K562 (cell line): ENCODE measurements at places on chromosomes 12 and 14.

GRCh38 chr14:76953311-76953945 is 75.1 kb downstream of the IRF2BPL start:
- DNase-seq: no peak

DNA sequence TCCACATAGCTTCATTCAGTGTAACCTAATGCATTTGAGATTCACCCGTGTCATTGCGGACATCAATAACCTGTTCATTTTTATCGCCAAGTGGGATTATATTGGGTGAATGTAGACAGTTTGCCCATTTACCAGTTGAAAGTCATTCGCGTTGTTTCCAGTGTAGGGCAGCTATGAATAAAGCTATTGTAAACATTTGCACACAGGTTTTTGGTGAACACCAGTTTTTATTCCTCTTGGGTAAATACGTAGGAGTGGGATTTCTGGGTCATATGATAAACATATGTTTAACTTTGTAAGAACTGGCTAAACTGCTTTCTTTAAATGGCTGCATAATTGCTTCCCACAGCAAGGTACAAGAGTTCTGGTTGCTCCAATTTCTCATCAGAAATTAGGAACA is 33.6 kb downstream of the C14orf132 start:
- no peak for DNase-seq

DNA sequence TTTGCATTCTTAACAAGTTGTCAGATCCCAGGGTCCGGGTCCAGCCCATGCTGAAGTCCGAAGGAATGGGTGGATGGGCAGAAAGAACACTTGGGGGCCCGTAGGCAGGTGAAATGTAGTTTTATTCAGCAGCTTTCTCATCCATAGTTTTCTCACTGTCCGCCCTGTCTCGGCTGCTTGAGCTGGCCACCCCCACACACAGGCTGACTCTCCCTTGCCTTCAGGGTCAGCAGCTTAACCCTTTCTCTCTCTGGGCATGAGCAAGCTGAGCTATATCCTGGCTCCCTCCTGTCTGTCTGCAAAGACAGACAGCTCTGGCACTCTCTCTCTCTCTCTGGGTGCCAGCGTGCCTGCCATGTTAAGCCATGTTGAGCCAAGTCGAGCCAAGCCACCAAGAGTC is 163.9 kb downstream of the PTCSC3 start:
- DNase-seq: no peak

DNA sequence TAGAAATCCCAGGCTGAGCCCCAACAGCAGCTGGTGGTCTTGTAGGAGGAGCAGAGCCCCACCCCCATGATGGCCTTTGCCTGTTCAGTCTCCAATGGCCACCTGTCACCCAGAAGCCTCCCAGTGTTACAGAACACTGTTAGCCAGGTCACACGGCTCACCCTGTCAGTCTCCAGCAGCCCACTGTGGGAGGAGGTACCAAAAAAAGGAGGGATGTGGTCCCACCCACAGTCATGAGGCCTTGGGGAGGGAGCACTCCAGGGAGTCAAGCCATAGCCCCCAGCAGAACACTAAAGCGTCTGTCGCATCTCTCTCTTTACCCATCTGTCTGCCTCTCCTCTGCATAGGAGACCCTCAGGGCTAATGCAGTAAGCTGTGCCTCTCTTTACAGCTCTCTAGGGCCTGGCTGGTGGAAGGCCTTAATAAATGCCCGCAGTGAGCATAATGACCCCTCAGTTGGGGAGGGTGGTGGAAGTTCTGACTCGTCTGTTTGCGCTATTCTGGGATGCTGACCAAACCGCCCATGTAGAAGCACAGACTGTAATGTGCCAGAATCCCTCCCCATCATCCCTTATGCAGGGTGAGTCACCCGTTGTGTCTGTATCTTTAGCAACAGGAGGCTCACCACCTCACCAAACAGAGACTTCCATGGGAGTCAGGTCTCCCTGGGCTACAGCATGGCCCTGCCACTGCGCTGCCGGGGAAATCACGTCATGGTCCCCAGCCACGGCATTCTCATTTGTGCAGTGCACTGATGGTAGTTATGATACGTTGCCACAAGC is 14.6 kb downstream of the C14orf132 start:
- no peak for DNase-seq

DNA sequence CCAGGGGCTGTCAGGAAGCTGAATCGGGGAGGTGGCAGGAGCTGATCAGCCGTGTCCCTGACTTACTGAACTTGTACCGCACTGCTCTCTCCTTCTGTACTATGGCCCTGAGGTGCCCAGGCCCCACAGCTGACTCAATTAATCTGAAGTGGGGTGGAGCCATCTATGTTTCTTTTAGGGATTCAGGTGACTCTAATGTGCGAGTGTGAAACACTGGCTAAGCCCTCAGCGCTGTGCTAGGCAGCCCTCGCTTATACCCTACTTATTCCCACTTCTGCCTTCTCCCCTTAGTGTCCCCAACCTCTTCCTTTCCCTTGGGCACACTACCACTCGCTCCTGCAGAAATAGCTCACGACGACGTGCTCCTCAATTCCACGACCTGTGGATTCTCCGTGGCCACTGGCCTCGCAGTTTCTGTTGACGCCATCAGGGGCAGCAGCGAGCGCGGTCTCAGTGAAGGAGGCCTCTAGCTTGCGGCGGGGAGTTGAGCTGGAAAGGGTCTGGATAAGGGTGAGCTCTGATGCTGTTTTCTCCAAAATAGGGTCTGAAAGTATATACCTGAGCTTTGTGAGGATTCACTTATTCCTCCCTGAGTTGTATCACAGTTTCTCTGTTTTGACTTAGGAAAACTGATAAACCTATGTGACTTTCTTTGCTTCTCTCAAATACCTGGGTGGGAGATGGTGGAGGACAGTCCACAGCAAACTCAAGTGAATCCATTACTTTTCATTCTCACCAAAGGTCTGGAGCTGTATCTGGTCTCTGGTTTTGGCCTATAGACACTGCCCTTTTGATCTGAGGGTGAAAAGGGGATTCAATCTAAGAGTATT is 167.6 kb downstream of the SLC41A2 start:
- peak; percentile 46 for DNase-seq

DNA sequence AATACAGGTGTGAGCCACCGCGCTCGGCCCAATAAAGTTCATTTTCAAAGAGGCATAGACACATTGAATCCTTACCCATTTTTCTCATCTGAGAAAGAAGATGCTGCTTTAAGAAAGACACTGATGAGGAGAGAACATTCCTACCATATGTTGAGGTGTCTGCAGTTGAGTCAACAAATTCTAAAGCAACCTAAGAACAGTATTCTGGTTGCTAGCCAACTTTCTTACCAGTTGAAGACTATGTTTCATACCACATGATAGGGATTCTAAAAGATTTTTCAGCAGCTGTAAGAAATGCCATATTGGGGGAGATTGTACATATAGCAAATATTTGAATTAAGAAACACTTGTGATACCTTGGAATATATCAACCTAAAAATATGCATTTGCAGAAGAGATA is 160.1 kb downstream of the SRGAP1 start:
- no peak for DNase-seq

DNA sequence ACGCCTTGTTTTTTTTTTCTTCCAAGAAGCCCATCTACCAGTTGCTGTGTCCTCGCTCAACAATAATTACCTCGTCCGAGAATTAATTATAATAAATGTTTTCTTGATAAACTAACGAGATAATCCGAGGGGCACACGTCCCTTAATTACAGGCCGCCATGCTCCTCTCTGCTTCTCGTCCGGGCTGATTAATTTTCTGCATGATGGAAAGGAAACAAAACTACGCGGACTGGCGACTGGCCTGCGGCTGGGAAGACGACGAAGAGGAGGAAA is 2.2 kb downstream of the OTX2 start:
- no peak for DNase-seq

GRCh38 chr14:21525571-21525961 is 580 bp downstream of the SALL2 start:
- peak; percentile 64 for DNase-seq

GRCh38 chr12:66999141-66999540 is 270.0 kb upstream of the CAND1 start:
- DNase-seq: no peak

- DNase-seq: peak; percentile 11
These were observed 117.8 kb downstream of the PHLDA1 start for GRCh38 chr12:75913502-75914351.

DNA sequence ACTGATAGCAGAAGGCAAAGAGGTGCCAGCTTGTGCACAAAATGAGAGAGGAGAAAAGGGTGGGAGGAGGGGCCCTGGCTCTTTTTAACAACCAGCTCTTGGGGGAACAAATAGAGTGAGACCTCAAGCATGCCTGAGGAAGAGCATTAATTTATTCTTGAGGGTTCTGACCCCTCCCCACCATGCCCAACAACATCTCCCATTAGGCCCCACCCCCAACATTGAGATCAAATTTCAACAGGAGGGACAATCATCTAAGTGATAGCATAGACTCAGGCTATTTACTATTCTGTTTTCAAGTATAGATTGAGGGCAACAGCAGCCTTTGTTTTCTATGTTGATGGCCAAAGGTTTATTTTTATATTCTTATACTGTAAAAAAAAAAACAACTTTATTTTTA is 59.7 kb downstream of the FUT8 start:
- DNase-seq: no peak

GRCh38 chr14:80464531-80465149 is 253.3 kb upstream of the DIO2 start:
- DNase-seq: no peak

GRCh38 chr12:50123203-50123602 is 11.2 kb downstream of the COX14 start:
- no peak for DNase-seq

- no peak for DNase-seq
These were observed 160.9 kb upstream of the ABCD2 start for GRCh38 chr12:39780411-39780912.

DNA sequence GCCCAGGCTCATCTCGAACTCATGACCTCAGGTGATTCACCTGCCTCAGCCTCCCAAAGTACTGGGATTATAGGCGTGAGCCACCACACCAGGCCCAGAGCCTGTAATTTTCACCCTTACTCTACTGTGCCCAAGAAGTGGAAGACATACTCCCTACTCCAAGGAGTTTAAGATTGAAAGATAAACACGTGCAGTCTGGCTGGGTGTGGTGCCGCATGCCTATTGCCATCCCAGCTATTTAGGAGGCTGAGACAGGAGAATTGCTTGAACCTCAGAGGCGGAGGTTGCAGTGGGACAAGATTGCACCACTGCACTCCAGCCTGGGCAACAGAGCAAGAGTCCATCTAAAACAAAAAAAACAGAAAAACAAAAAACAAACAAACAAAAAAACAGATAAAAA is 90.0 kb downstream of the NINJ2 start:
- no peak for DNase-seq

DNA sequence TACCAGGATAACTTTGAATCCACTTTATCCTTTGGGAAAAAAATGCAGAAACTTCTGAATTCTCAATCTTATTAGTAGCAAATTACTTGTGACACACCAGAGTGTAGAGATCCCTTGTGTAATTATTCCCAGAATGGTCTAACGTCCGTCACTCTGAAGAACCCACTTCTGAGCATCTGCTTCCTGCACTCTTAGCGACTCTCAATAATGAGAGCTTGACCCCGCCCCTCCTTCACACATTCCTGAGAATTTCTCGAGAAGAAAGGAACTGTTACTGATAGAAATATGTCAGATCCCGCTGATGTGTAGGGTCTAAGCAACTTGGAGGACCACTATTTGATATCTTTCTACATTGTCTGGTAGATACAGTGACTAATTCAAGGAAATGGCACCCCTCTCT is 218.3 kb upstream of the PDZRN4 start:
- DNase-seq: no peak

DNA sequence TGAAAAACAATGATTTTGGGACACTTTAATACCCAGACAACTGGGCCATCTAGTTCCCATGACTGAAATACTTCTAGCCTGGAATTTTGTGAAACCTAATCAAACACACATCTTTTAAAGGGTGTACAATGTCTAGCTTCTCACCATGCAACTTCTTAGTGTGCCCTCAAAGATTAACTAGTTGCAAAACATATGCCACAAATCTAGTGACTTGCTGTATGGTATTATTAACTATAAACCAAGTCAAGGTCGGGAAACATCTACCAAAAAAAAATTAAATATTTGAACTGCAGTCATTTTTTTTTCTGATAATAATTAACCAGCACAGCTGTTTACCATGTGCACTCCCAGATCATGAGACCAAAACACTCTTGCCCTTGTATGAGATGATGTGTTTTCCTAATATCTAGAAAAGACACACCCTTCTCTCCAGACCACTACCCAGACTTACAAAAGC is 171.8 kb upstream of the FOXN3 start:
- DNase-seq: no peak

GRCh38 chr14:74207943-74208342 is 31.3 kb upstream of the VSX2 start:
- peak; percentile 18 for DNase-seq

- DNase-seq: no peak
These were observed 44.4 kb downstream of the PLEKHD1 start for GRCh38 chr14:69528930-69529329.

GRCh38 chr12:42862055-42862454 is 272.5 kb upstream of the PRICKLE1 start:
- no peak for DNase-seq

DNA sequence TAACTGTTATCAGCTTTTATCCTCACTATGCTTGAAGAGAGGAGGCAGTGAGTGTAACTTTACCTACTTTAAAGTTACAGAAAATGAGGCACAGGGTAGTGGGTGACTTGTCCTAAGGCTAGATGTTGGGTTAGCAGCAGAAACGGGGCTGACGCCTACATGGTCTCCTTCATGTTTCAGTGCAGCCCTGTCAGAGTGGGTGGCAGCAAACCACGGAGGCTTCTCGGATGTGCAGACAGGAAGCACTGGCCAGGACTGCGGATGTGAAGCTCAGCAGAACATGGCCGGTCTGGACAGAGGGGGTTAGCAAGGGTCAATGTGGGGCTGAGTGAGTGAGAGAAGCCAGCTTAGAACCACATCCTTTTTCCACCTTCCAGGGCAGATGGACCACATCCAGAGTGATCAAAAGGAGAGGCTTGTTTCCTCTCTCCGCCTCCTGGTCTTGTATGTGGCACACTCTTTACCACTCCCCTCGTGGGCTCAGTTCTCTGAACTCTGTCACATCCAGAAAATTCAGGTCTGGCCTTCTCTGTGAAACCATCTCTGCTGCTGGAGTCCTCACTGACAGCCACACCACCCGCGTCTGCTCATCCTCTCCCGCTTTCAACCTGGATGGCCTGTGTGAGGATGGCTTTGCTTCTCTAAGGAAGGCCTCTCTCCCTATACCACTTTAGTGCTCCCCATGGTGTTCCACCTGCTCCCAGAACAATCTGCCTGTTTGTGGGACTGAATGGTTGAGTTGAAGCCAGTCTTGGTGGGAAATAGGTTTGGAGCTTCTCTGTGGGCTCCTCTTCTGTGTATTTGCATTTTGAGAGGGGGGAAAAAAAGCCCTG is 14.1 kb downstream of the SUSD6 start:
- DNase-seq: no peak

- DNase-seq: no peak
These were observed 214.9 kb upstream of the HMGA2 start for GRCh38 chr12:65609359-65609771.

DNA sequence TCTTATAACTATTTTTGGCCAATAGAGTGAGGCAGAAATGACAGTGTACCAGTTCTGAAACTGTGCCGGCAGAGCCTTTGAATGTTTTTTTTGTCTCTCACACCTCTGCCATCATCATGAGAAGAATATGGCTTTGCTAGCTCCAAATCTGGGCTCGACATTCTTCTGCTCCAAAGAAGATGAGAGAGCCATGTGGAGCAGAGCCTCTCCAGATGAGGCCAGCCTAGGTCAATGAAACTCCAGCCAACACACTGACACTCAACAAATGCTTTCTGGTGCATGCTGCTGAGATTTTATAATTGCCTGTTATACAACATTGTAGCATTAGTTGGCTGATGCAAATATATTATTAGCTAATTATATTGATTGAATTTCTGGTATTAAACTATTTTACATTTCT is 154.7 kb downstream of the SLC38A4 start:
- no peak for DNase-seq
